ENCODE measurements at places on chromosomes 13 and 19. TPM values are rescaled to one million over a fixed set of nuclear protein-coding genes. Genes with fewer than 3 reads are reported as not detected.

Gene ZIC2
- total RNA-seq = not detected

DNA sequence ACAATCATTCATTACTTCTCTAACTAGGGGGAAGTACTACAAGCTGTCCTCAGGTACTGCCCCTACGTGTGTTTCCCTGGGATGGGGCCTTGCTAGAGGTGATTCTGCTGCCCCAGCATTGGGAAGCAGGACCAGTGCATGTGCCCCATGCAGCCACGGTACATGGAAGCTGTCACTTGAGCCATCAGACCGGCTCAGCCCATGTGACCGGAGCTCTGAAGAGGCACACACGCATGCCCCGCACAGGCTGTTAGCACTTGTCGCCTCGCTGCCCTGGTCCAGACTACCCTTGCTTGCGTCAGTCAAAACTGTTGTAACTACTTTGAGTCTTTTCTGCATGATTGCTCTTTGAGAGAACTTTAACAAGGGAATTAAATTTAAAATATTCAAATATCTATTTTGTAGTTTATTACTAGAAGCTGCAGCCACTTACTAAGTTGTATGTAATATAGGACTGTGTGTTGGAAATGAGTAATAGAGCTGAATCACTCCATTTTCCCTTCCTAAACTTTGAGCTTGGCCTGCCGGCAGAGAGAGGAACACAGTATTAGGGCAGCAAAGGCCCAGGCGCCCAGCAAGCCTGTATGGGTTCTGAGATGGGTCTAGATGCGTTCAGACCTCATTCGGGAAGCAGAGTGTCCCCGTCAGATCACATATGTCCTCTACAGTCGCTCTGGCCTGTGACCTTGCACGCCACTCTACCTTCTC is 42.2 kb downstream of the DHRS12 start:
- peaks cover 18% of the 10 kb centered on the region for H3K4me1 ChIP-seq
- peak; percentile 35 for DNase-seq
- H3K27ac ChIP-seq = no peak overlapping the region
- no peaks in the 10 kb centered on the region for H3K36me3 ChIP-seq
- H3K4me3 ChIP-seq = no peak overlapping the region
- no peaks in the 10 kb centered on the region for H3K27me3 ChIP-seq

- no peaks in the 10 kb centered on the region for H3K36me3 ChIP-seq
- no peak for DNase-seq
- no peak overlapping the region for H3K4me3 ChIP-seq
- H3K27ac ChIP-seq = no peak overlapping the region
- no peaks in the 10 kb centered on the region for H3K27me3 ChIP-seq
- H3K4me1 ChIP-seq = no peaks in the 10 kb centered on the region
These were observed 180.7 kb downstream of the SLITRK6 start for GRCh38 chr13:85618521-85618920.

GRCh38 chr19:6533000-6533328 is 2.1 kb downstream of the TNFSF9 start:
- peaks cover 26% of the 10 kb centered on the region for H3K4me1 ChIP-seq
- no peak overlapping the region for H3K27ac ChIP-seq
- H3K36me3 ChIP-seq = no peaks in the 10 kb centered on the region
- peaks cover 23% of the 10 kb centered on the region for H3K27me3 ChIP-seq
- DNase-seq = no peak
- peak overlapping the region; percentile 12 for H3K4me3 ChIP-seq

DNA sequence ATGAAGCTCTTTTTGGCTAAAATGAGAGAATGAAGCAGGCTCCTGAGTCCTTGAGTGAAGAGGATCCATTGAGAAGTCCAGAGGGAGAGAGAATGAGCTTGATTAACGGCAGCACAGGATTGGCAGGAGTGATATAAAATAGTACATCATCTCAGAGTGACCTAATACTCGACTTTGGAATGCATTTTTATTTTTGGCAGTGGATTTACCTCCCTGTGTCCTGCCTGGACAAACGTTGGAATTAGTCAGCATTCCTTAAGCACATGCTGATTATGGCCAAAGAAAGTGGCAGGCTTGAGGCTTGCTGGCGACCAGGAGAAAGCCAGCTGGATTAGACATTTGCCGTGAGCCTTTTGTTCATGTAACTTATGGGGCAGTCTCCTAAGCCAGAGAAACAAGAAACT is 22.9 kb downstream of the LRCH1 start:
- no peak overlapping the region for H3K4me3 ChIP-seq
- peaks cover 94% of the 10 kb centered on the region for H3K4me1 ChIP-seq
- peak overlapping the region; percentile 3 for H3K27ac ChIP-seq
- DNase-seq = peak; percentile 36
- no peaks in the 10 kb centered on the region for H3K27me3 ChIP-seq

GRCh38 chr19:15042003-15042402 is 7.3 kb upstream of the CASP14 start:
- no peak for DNase-seq
- no peak overlapping the region for H3K27ac ChIP-seq
- H3K4me3 ChIP-seq = no peak overlapping the region
- no peaks in the 10 kb centered on the region for H3K4me1 ChIP-seq

- no peak overlapping the region for H3K27ac ChIP-seq
- no peak for DNase-seq
- H3K36me3 ChIP-seq = no peaks in the 10 kb centered on the region
- H3K4me1 ChIP-seq = no peaks in the 10 kb centered on the region
These were observed 168.3 kb upstream of the TSHZ3 start for GRCh38 chr19:31517224-31518180.

Gene FBN3
- not detected for total RNA-seq

DNA sequence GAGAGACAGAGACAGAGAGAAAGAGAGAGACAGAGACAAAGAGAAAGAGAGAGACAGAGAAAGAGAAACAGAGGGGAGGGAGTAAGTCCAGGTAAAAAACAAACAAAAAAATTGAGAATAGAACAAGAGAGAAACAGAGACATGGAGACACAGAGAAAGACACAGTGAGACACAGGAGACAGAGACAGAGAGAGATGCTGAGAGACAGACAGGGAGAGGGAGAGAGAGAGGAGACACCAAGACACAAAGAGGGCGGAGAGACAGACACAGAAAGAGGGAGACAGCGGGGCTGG is 5.8 kb upstream of the PROZ start:
- H3K4me3 ChIP-seq = peak overlapping the region; percentile 39
- no peaks in the 10 kb centered on the region for H3K36me3 ChIP-seq
- H3K4me1 ChIP-seq = peaks cover 24% of the 10 kb centered on the region
- DNase-seq = no peak

DNA sequence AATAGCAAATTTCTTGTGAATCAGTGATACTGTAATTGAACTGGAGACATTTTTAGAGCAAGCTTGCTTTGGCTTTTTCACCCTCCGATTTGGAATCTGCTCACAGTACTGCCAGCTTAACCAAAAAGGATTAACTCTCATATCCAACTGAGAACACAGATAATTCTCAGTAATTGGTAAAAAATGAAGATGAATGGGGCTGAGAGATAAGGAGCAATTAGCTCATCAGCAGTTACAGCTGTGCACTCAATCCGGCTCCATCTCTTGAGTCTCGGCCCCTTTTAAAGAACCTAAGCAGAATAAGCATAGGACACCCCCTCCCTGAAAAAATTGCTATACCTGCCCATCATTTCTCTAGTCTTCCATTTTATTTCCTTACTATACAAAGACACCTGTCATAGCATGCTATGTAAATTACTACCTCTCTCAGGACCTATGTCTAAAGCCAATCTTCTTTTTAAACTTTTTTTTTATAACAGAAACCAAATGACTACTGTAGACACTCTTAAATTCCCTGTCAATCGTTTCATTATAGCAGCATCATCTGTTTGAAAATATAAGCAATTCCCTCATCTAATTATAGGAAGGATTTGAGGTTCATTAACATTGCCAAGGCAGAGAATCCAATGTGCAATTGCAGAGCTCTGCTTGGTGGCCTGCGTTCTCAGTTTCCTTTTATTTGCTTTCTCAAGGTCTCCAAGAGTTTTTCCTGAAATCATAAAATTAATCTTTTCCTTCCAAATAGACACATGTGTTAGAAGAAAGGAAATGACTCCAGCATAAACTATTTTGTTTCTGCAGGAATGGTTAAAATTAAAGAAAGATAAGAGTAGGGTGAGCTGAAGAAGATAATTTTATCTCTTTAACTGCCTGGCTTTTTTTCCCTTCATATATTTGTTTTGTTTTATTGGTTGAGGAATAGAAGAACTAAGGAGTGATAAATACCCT is 242.1 kb downstream of the DACH1 start:
- no peaks in the 10 kb centered on the region for H3K27me3 ChIP-seq
- H3K27ac ChIP-seq = peak overlapping the region; percentile 64
- H3K36me3 ChIP-seq = no peaks in the 10 kb centered on the region
- DNase-seq = no peak
- H3K4me3 ChIP-seq = no peak overlapping the region

Gene LIN7B
- total RNA-seq = 22.6 TPM

Gene TBXA2R
- total RNA-seq = 1.6 TPM

GRCh38 chr13:46077265-46077664 is 24.7 kb upstream of the ZC3H13 start:
- no peaks in the 10 kb centered on the region for H3K36me3 ChIP-seq
- no peak overlapping the region for H3K4me3 ChIP-seq
- H3K27me3 ChIP-seq = no peaks in the 10 kb centered on the region
- H3K27ac ChIP-seq = no peak overlapping the region

- no peak overlapping the region for H3K27ac ChIP-seq
- no peak for DNase-seq
- H3K27me3 ChIP-seq = peaks cover 55% of the 10 kb centered on the region
- H3K36me3 ChIP-seq = no peaks in the 10 kb centered on the region
These were observed 58.4 kb downstream of the ZIC5 start for GRCh38 chr13:99913167-99913566.

DNA sequence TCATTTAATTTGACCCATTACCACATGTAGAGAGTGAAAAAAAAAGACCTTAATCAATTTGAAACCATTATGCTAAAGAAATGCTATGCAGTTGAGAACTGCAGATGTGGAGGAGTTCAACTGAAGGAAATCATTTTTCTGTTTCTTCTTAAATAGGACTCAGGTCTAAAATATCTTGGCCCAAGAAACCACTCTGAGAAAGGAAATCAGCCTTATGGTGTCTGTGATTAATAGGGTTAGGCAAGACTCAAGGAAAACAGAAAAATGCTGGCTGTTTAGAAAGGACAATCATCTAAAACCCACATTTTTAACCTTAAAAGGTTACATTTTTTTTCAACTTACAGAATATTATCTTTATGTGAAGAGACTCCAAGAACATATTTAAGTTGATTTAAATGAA is 1.9 kb upstream of the SLITRK1 start:
- no peak overlapping the region for H3K4me3 ChIP-seq
- no peak overlapping the region for H3K27ac ChIP-seq
- peaks cover 4% of the 10 kb centered on the region for H3K4me1 ChIP-seq
- DNase-seq = no peak
- peaks cover 49% of the 10 kb centered on the region for H3K27me3 ChIP-seq
- H3K36me3 ChIP-seq = no peaks in the 10 kb centered on the region

DNA sequence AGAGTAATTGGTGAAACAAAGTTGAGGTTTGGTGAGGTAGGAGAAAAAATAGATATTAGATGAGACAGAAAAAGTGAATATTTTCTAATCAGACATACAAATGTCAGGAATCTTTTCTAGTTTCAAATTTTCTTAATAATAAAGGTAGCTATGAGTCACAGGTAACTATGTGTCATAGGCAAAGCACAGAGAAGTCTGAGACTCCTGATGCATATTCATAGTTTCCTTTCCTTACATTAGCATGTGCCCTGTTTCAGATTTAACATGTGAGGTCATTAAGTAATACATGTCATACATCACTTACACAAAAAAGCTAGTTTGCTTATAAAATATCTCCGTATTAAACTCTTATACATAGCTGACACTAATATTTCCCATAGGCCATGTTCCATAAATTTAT is 1141.3 kb upstream of the PCDH20 start:
- no peaks in the 10 kb centered on the region for H3K4me1 ChIP-seq
- no peak for DNase-seq
- no peaks in the 10 kb centered on the region for H3K36me3 ChIP-seq
- H3K27me3 ChIP-seq = no peaks in the 10 kb centered on the region

DNA sequence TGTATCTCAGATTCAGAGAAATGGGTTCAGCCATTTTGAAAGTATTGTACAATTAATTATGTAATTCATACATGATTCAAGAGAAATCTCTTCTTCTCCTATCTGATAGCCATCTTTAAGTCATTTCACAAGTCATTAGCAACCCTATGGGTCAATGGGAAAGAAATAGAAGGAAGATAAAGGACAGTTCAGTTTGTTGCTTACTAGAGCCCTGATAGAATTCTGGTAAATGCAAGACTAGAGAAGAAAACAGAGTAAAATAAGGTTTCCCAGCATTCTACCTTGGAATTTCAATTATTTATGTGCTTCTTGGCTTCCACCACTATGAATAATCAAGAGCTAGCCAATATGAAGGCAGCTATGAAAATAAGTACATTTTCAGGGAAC is 117.7 kb downstream of the LHFPL6 start:
- no peak overlapping the region for H3K4me3 ChIP-seq
- DNase-seq = no peak
- H3K4me1 ChIP-seq = peaks cover 82% of the 10 kb centered on the region
- H3K36me3 ChIP-seq = no peaks in the 10 kb centered on the region

Gene PRR22
- total RNA-seq = 3.0 TPM

GRCh38 chr19:54462047-54462654 is 1.4 kb downstream of the LENG9 start:
- DNase-seq = no peak
- no peaks in the 10 kb centered on the region for H3K27me3 ChIP-seq
- H3K4me3 ChIP-seq = peak overlapping the region; percentile 72
- peak overlapping the region; percentile 99 for H3K27ac ChIP-seq

Gene TIMM50
- 78.1 TPM for total RNA-seq
